ENCODE measurements at places on chromosomes 5 and 9.

GRCh38 chr9:127589955-127590370 lies 22.1 kb upstream of the STXBP1 start:
- DNase-seq: peak; percentile 87

GRCh38 chr5:172005708-172006320 lies 624 bp downstream of the FBXW11 start:
- peak; percentile 55 for DNase-seq

DNA sequence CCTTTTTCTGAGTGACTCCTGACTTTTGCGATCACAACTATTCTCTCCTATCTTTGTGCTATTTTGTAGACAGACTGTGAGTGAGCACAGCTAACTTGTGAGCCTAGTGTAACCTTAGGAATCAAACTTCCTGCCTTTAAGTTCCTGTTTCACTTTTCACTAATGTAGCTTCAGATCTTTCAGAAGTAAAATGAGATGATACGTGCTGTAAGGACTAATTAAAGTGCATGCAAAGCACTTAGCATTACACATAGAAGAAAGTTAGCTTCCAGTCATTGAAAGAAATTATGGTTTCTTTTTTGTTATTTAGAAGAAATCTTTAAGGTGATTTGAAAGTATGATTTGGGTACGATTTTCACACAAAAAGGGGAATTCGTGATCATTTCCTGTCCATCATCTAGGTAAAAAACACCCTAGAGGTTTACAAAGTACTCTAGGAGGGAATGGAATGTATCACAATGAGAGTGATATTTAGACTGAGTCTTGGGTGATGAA lies 122.7 kb downstream of the ST8SIA4 start:
- DNase-seq: no peak

- DNase-seq: peak; percentile 97
These were observed 21.7 kb upstream of the FAT2 start for GRCh38 chr5:151612689-151613427.

DNA sequence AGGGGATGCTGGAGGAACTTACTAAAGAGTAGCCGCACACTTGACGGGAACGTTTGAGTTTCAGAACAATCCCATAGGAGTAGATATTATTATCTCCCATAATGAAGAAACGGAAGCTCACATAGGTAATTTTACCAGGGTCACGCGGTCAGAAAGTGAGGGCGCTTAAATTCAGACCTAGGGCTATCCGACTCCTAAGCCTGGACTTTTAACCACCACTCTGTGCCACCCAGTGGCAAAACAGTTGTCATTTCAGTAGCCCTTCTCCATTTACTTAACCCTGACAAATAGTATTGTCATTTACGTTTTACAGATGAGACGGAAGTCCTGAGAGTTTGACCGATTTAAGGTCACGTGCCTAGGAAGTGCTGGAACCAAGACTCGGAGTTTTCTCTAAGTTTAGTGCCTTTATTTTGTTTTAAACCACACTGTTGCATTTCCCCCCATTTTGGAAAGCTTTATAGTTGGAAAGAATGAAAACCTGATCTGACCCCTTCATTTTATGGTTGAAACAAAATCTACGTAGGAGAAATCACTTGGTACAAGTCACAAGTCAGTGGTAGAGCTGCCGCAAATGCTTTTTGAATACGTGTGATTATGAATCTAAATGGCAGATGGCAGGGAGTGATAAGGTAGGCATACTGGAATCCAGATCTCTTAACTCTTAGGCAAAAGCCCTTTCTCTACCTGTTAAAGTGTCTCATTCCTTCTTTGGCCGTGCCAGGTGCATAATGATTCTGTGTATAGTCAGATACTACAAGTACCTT lies 650 bp downstream of the MRRF start:
- DNase-seq: no peak

- no peak for DNase-seq
These were observed 100.3 kb upstream of the SPIN1 start for GRCh38 chr9:88287972-88288371.

GRCh38 chr9:35923927-35924763 lies 14.9 kb downstream of the SPAAR start:
- DNase-seq: peak; percentile 89

- peak; percentile 53 for DNase-seq
These were observed 560.7 kb downstream of the HTR1A start for GRCh38 chr5:63401436-63402046.

DNA sequence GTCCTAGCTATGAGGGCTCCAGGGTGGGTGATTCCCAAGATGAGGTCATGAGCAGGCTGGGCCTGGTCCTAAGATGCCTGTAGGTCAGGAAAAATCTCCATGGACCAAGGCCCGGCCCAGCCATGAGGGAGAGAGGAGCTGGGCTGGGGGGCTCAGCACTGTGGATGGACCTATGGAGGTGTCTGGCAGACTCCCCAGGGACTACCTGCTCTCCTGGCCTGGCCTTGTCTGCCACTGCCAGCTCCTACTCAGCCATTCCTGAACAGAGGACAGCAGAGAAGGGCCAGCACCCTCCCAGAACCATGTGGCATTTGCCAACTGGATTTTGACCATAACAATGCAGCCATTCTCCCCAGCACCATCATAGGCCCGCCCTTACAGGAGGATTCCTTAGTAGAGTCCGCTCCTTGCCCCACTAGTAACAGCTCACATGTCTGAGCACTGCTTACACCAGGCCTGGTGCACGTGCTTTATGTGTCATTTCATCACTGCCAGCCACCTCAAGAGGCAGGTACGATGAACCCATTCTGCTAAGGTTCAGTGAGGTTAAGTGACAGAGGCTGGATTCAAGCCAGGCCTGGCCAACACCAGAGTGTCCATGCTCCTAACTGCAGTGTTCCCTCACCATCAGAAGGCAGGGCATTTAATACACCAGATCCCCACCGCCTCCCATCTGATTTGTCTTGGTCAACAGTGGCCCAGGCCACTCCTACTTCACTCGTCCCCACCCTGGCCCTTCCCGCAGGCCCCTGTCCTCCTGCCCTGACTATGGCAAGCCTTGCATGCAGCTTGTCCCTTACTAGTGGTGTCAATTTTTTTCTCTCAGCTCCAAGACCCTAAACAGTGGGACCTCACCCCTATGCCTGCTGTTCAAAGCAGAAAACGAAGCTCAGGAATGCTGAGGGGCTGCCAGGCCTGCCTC lies 669 bp downstream of the IL13 start:
- no peak for DNase-seq

DNA sequence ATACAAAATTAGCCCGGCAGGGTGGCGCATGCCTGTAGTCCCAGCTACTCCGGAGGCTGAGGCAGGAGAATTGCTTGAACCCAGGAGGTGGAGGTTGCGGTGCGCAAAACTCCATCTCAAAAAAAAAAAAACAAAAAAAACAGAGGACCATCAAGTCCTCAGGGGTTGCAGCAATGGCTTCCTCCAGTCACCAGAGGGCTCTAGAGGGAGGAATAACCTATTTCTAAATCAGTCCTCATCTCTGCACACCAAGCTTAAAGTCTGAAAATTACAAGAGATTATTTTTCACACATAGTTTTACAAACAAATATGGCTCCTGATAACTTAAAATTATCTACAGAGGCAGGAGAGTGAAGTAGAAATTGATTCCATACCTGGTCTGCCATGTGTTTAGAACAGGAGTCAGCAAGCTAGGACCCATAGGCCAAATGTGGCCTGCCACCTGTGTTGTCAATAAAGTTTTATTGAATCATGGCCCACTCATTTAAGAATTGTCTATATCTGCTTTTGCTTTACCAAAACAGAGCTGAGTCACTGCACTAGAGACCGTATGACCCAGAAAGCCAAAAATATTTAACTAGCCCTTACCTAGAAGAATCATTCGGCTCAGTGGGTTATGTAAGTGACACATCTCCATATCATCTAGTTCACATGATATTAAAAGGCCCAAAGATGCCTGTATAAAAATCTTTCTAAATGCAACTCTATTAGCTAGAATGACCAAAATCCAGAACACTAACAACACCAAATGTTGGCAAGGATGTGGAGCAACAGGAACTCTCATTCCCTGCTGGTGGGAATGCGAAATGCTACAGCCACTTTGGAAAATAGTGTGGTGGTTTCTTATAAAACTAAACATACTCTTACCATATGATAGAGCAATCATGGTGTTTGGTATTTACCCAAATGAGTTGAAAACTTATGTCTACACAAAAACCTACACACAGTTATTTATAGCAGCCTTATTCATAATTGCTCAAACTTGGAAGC lies 207.7 kb downstream of the FRMD3 start:
- DNase-seq: no peak

DNA sequence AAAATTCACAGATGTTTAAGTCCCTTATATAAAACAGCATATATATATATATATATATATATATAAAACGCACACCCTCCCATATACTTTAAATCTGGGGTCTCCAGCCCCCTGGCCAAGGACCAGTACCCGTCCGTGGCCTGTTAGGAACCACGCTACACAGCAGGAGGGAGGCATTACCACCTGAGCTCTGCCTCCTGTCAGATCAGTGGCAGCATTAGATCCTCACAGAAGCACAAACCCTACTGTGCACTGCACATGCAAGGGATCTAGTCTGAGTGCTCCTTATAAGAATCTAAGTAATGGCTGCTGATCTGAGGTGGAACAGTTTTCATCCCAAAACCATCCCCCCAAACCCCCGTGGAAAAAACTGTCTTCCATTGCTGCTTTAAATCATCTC lies 9.0 kb downstream of the PSIP1 start:
- no peak for DNase-seq

- DNase-seq: no peak
These were observed 53.9 kb downstream of the RASA1 start for GRCh38 chr5:87321605-87322004.

- DNase-seq: peak; percentile 84
These were observed 127.4 kb downstream of the BARX1 start for GRCh38 chr9:93827545-93828330.

DNA sequence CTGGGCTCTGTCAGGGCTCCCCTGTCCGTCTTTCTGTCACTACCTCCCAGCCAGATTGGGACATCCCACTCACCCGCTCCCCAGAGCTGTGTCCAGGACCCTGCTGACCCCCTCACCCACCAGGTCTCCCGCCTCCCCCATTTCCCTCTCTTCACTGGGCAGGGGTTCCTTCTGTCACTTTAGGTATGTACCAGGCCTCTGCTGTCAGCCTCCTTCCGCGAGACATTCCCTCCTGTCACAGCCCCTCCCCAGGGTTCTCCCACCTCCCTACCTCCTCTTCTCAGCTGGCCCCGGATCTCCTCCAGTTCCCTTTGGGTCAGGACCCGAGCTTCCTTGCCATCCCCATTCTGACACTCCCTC lies 488 bp downstream of the POLR1E start:
- DNase-seq: no peak

DNA sequence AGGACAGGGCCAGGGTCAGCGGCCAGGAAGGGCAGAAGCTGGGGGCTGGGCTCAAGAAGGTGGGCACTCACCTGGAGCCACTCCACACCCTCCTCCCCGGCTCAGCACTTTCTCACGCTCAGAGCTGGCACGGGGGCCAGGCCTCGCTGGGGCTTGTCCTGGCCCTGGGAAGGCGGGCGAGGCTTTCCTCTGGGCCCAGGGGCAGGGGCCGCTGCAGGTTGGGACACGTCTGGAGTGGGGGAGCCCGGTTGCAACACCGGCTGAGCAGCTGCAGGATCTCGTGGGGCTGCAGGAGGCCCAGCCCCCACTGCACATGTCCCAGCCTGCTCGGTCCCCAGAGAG lies 38.9 kb upstream of the EGFL7 start:
- DNase-seq: peak; percentile 100

DNA sequence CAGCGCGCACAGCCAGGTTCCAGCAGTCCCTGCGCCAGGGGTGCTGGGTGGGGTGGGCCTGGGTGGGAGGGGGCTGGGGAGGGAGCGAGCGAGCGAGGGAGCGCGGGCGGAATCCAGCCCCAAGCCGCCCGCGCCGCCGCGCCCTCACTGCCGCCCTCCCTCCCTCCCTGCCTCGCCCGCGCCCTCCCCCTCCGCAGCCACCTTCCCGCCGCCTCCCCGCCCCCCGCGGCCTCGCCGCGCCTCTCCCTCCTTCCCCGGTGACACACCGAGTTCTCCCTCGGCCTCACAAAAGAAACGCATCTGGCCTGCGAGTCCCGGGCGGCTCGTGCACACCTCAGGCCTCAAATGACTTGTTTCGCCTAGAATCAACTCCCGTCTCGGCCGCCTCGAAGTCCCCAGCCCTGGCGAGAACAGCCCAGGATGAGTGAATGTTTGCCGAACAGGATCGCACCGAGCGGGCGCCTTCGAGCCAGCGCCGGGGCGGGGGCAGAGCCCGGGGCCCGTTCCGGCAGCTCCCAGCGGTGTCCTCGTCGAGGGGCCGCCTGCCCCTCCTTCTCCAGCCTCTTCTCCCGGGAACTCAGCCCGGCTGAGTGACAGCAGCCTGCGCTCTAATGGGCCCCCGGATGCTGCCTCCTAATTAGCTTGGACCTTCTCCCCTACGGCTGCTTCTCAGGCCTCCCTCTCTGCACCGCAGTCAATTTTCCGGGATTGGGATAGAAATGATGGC lies 371 bp upstream of the PITX1 start:
- DNase-seq: peak; percentile 89

Measured in RWPE1 (cell line).